Stimulated activated CD4-positive, alpha-beta T cell treated with anti-CD3 and anti-CD28 coated beads, Interleukin-12 subunit alpha, Interleukin-12 subunit beta, amount 100 ng/mL, for 48 hours (primary cell): ENCODE measurements at places on chromosomes 7 and 10.

GRCh38 chr7:46604241-46604661, 683.2 kb upstream of the IGFBP3 start:
- no peak for DNase-seq

- DNase-seq = no peak
Measured at GRCh38 chr10:72170263-72170662, 45.5 kb upstream of the ANAPC16 start.

- DNase-seq = no peak
Measured at GRCh38 chr7:89760690-89761089, 393.6 kb upstream of the STEAP1 start.

GRCh38 chr7:157771-158625, 34.4 kb upstream of the FAM20C start:
- DNase-seq = no peak

DNA sequence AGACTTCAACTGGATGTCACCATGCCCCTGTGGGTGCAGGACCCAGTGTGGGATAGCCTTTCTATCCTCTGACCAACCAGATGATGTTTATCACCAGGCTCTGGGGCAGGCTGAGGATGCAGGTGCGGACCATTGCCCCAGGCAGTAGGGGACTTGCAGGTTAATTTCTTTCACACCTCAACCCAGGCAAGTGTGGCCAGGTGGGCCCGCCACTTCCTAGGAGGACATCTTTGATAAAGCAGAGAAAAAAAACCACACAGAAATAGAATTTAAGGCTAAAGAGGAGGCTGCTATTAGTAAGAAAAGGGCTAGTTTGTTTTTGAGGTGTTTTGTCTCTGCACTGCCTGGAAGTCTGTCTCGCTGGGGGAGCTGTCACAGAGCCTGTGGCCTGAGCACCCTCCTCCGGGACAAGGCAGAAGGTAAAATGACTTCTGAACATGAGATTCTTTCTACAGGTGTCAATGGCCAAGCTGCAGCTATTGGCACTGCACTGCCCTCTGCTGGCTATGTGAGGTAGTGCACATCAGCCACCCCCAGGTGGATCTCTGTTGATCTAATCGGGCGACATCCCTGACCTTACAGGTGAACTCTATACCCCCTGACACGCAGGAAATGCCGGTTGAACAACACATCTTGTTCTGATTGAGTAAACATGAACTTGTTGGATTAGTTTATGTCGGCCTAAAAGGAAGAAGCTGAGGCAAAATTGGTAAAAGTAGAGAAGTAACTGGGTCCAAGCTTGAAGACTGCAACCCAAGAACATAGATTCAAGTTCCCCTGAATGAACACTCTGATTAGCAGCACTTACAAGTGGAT, 21.0 kb downstream of the UPP1 start:
- DNase-seq = peak; percentile 79

DNA sequence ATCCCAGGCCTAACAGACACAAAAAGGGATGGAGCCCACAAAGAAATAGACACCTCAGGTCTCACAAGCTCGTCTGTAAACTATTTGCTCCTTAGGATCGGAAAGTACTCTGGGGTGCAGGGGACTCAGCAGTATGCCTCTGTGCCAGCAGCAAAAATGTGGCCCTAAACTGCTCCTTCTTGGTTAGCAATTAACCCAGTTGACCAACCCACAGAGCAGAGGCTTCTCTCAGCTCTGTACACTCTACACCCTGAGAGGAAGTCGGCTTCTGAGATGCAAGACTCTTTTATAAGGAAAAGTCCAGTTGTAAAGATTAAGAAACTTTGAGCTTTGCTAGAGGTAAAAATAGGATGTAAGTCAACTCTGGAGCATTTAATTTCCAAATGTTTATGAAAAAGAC, 156.3 kb upstream of the PRSS58 start:
- DNase-seq = no peak

DNA sequence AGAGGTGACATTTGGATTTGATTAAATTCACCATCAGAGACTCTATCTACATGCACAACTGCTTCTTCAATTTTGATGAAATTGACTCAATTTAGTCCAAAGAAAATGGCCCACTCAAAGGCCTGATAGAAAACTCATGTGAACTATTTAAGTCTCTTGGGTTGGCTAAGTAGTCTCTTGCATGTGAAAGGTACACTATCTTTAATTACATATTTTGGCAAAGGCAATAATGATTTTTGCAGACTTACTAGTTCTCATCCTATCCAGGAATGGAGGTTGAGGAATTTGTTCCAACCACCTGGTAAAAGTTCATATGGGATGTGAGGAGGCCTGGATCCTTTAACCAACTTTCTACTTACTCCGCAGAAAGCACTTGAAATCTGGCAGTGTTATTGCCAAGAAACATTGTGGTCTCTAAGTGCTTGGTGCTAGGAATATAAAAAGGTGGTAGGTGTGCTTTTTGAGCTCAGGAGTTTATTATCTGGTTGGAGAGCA, 618.6 kb upstream of the MKI67 start:
- DNase-seq = no peak

DNA sequence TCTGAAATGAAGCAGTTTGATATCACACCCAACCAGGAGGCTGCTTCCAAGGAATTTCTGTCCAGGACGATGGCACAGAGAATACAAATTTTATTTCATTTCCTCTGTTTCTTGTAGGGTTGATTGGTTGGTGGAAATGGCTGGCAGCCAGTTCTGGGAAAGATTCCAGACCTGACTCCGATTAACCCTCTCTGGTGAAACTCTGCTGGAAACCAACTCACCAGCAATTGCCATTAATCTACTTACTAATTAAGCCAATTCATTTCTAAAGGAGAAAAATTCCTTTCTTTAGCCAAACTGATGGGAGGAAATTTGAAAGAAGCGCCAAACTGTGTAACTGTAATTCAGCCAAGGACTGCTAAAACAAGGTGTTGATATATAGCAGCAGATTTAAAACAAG, 10.7 kb downstream of the PTF1A start:
- DNase-seq = no peak

DNA sequence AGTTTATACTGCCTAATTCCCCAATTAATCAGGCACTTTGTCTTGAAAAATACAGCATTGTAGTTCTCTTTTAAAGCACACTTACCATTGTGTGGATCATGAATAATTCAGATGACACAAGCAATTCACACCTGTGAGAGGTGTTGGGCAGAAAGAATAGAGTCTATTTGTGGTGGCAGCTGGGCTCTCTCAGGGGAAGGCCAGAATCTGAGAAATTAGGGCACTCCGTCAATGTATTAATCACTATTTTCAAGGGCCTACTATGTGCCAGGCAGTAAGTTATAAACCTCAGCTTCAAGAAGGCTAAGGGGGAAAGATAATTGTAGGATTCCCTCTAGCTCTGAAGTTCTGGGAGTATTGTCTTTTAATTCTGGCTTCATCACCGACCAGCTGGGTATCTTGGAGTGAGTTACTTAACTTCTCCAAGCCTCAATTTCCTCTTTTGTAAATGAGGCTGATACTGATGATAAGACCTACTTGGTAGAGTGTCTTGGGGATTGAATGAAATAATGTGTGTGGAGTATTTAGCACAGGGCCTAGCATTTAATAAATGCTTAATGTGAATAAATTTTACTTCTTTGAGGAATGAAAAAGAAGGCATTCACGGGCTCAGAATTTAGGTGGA, 2.5 kb downstream of the CHN2 start:
- DNase-seq = no peak

DNA sequence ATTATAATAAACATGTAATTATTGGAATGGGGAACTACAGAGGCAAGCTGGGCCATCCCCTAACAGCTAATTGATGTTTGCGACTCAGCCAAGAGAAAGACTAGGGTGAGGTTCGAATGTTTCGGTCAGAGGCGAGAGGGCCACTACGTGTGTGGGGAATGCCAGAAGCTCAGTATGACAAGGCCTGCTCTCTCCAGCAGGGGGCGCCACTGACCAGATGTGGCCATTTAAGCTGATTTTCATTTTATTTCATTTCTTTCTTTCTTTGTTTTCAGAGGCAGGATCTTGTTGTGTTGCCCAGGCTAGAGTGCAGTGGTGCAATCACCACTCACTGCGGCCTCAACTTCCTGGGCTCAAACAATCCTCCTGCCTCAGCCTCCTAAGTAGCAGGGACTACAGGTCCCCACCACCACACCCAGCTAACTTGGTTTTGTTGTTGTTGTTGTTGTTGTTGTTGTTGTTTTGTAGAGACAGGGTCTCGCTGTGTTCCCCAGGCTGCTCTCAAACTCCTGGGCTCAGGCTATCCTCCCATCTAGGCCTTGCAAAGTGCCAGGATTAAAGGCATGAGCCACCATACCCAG, 38.1 kb downstream of the TMEM130 start:
- DNase-seq = peak; percentile 30

- DNase-seq = no peak
Measured at GRCh38 chr10:14476641-14477407, 146.1 kb upstream of the FRMD4A start.

DNA sequence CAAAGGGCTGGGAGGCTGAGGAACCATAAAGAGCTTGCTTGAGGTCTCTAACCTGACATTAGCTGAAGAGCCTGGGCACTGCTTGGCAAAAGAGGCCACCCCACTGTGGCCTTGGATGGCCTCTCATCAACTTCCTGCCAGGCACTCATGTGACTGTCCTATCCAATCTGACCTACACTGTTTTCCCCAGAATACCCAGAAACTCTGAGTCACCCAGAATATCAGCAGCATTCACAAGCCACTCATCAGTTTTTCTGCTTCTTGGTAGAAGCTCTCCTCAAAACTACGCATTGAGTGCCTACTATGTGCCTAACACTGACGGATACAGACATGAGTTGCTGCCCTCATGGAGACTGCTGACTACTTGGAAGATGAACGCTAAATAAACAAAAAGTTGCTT, 4.1 kb upstream of the NT5C2 start:
- DNase-seq = no peak

GRCh38 chr7:92702535-92702934, 112.3 kb upstream of the FAM133B start:
- DNase-seq = no peak

GRCh38 chr10:86674912-86675311, 6.6 kb downstream of the LDB3 start:
- DNase-seq = no peak

GRCh38 chr10:70191972-70192305, 21.6 kb upstream of the SAR1A start:
- DNase-seq = no peak

GRCh38 chr10:26952094-26952493, 91.3 kb upstream of the ABI1 start:
- DNase-seq = no peak

DNA sequence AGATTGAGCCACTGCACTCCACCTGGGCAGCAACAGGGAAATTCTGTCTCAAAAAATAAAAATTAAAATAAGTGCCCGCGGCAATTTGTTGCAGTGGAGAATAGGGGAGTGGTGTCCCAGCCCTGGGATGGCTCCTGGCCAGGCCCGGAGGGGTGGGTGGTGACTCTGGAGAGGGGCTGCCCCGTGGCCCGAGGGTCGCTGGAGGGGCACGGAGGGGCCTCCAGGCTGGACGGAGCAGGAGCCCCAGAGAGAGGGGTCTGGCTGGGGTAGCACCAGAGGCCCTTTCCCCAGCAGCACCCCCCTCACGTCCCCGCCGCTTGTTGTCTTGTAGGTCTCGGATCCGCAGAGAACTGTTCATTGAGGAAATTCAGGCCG, 38.6 kb upstream of the SH2B2 start:
- DNase-seq = no peak

DNA sequence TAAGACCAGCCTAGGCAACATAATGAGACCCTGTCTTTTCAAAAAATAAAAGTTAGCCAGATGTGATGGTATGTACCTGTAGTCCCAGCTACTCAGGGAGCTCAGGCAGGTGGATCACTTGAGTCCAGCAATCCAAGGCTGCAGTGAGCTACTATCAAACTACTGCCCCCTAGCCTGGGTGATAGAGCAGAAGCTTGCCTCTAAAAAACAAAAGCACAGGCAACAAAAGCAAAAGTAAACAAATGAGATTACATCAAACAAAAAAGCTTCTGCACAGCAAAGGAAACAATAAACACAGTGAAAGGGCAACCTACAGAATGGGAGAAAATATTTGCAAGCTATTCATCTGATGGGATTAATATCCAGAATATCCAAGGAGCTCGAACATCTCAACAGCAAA, 65.4 kb downstream of the FANK1 start:
- DNase-seq = no peak

GRCh38 chr7:82247814-82248433, 195.7 kb downstream of the CACNA2D1 start:
- DNase-seq = no peak

GRCh38 chr7:54426406-54426805, 115.8 kb upstream of the VSTM2A start:
- DNase-seq = no peak

DNA sequence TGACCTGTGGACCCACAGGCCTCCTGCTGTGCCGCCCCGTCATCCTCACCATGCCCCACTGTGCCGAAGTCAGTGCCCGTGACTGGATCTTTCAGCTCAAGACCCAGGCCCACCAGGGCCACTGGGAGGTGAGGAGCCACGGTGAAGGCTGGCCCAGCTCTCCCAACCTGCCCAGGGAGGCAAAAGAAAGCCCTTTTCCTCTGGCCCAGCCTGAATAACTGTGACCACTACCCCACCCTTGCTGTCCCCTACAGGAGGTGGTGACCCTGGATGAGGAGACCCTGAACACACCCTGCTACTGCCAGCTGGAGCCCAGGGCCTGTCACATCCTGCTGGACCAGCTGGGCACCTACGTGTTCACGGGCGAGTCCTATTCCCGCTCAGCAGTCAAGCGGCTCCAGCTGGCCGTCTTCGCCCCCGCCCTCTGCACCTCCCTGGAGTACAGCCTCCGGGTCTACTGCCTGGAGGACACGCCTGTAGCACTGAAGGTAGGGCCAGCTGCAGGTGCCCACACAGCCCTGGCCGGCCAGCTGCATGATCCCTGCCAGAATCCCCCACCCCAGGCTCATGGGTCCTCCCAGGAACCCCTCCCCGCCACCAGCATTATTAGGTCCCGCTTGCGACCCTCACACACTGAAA, 25.5 kb upstream of the SLC29A3 start:
- DNase-seq = no peak

DNA sequence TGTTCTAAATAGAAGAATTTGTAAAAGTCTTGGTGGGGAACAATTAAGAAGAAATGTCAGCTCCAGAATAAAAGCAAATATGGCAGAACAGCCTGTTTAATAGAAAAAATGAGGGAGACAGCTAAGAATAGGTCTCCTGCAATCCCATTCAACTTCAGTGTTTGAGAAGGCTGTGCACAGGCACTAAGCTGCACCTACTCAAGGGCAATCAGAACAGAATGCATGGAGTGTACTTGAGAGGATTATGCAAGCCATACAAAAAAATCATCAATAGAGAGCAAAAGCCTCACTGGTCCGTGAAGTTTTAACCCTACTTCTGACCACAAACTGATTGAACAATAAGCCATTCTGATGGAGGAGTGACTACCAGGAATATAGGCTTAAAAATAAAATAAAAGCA, 690.7 kb upstream of the PCDH15 start:
- no peak for DNase-seq
